ENCODE measurements at places on chromosomes 16 and 17.

DNA sequence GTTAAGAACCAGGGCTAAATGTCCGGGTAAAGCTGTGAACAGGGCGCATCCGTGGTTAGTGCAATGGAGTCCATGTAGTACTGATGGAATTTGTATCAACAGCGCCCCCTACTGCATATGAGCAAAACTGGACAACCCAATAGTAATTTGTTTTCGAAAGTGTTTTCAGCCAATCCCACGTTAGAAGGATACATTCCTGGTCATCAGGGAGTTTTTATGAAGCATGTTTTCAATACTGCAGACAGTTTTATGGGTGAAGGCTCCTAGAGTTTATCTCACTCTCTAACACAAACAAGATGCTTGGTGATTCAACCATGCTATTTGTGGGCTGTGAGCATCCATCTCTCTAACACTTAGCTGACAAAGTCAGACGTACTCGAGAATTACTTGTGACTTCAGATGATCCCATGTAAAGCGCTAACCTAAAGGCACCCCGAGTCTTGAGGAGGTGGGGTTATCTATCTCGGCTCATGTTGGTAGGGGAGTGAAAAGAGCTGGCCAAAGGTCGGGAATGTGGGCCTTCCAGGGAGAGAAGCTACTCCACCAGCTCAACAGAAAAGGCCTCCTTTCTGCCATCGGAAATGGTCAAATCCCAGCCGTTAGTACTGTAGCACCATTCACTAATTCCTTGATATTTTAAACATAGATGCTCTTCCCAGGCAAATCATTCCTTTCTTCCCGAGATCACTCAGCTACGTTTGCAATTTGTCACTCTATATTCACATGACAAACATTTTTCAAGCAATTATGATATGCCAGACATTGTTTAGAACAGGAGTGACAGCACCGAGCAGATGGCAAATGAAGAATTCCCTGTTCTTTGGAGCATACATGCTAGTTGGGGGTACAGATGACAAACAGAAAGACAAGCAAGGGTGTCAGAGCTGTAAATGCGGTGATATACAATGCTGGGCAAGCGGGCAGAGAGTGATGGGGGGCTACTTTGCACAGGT lies 46.9 kb upstream of the HNF1B start:
- peak; percentile 58 for ATAC-seq

GRCh38 chr17:62929320-62929719 lies 36.7 kb upstream of the TANC2 start:
- ATAC-seq: no peak

- no peak for ATAC-seq
Observed at GRCh38 chr17:45951941-45952340, 47.1 kb upstream of the STH start.

- ATAC-seq: no peak
Observed at GRCh38 chr17:82358465-82359350, at the start of gene TEX19. Gene TEX19, plus strand, starts transcription at chr17:82359247. Its CDS starts 2,904 bp downstream, at chr17:82362151.

GRCh38 chr17:40912486-40913210 lies 24.8 kb downstream of the KRT23 start:
- ATAC-seq: no peak

DNA sequence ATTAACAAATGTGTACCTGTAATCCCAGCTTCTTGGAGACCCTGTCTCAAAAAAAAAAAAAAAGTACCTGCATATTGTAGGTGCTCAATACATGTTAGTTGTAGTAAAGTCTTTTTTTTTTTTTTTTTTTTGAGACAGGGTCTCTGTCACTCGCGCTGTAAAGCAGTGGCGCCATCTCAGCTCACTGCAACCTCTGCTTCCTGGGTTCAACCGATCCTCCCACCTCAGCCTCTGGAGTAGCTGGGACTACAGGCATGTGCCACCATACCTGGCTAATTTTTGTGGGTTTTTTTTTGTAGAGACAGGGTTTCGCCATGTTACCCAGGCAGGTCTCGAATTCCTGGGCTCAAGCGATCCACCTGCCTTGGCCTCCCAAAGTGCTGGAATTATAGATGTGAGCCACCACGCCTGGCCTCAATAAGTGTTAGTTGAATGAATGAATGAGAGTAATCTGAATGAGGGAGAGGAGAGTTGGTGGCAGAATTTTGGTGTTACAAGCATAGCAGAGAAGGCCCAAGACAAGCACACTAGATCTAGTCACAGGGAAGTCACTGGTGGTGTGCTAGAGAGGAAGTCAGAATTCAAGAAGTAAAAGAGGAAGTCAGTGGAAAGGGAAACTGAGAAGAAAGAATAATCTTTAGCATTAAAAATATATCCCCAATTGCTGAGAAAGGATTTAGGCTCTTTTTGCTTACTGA lies 9.4 kb upstream of the MYL4 start:
- no peak for ATAC-seq

- peak; percentile 63 for ATAC-seq
Observed at GRCh38 chr17:4899341-4900230, at the start of gene C17orf107. Gene C17orf107, plus strand, starts transcription at chr17:4899536. Its CDS starts 227 bp downstream, at chr17:4899763.

DNA sequence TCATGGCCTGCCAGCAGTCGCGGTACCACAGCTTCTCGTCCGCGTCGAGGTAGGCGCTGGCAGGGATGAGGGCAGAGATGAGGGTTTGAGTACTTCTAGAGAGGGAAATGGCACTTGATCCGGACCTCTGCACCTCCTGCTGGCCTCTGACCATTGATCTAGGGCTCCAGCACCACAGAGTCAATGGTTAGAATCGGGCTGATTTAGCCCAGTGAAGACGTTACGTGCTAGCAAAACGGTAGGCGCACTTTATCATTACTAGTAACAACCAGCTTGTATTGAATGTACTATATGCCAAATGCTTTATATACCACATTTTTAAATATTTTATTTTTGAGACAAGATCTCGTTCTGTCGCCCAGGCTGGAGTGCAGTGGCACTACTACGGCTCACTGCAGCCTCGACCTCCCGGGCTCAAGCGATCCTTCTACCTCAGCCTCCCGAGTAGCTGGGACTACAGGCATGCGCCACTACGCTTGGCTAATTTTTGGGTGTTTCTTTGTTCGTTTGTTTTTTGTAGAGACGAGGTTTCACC lies 526 bp downstream of the TSNAXIP1 start:
- no peak for ATAC-seq

GRCh38 chr17:59521465-59522126 lies 43.8 kb upstream of the DHX40 start:
- peak; percentile 72 for ATAC-seq

GRCh38 chr16:81601601-81602255 lies 157.1 kb downstream of the CMIP start:
- no peak for ATAC-seq

GRCh38 chr16:50280932-50281331 lies 14.6 kb downstream of the ADCY7 start:
- ATAC-seq: no peak

- ATAC-seq: no peak
Observed at GRCh38 chr17:45222289-45222995, 757 bp downstream of the FMNL1 start.

DNA sequence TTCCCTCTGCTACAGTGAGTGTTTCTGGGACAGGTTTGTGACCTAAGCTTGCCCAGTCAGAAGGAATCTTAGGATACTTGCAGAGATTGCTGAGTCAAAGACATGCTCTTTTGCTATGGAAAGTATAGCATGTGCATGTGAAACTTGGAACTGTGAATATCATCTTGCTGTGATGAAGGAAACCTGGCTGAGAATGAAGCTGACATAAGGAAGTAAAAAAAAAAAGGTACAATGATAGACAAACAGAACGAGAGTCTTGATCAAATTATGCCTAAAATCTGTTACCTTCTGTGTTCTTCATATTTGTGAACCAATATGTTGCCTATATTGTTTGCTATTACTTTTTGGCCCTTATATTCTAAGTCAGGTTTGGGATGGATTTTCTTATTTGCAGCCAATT lies 525.7 kb downstream of the NPIPA7 start:
- no peak for ATAC-seq

DNA sequence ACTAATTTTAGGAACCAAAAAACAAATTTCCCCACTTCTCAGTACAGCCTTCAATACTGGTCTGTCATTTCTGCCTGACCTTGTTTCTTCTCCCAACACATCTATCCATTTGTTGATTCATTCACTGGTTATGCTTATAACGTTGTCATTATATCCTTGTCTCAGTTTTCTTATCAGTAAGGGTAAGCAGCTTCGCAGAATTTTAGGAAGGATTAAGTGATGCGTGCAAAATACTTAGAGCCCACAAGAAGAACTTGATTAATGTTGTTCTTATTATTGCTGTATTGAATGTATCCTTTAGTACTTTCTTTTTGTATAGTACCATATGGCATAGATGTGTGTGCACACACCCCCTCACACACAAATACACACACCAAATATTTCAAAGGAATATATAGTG lies 403.5 kb upstream of the HSBP1 start:
- no peak for ATAC-seq

GRCh38 chr17:61461967-61462718 lies 9.9 kb downstream of the TBX4 start:
- ATAC-seq: no peak

DNA sequence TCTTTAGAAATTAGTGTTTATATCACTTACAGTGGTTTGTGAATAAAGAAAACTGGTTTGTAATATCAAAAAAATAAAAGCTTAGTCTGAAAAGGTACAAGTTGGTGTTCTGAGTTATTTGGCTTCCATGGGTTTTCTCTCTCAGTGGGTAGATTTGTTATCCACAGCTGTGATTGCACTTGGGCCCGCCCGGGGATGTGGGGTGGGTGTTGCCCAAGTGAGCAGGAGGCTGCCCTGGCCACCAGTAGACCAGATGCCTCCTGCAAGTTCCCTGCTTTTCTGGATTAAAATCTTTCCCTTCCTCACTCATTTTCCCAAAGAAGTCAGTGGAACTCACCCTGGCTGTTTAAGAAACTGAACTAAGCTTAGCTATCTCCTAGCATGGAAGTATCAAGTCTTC lies 380.6 kb downstream of the RBFOX1 start:
- no peak for ATAC-seq

GRCh38 chr17:79022507-79022991 lies 1.4 kb upstream of the C1QTNF1 start:
- ATAC-seq: no peak

- no peak for ATAC-seq
Observed at GRCh38 chr17:34076743-34077631, 178.1 kb upstream of the CCL2 start.

DNA sequence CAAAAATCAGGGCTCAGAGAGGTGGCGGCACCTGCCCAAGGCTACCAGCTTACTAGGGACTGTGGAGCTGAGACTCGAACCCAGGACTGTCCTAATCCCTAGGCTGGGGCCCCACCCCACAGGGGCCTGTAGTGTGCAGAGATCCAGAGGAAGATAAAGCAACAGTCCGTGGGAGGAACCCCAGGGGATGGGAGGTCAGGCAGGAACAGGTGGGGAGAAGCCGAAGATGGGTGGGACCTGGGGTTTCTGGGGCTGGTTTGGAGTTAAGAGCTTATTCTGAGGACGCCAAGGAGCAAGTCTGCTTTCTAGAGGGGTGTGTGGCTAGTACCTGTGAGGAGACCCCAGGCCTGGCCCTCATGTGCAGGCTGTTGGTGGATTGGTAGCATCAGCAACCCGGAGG lies 14.9 kb downstream of the C16orf74 start:
- ATAC-seq: no peak

- ATAC-seq: no peak
Observed at GRCh38 chr17:49016775-49017463, 19.7 kb downstream of the IGF2BP1 start.

DNA sequence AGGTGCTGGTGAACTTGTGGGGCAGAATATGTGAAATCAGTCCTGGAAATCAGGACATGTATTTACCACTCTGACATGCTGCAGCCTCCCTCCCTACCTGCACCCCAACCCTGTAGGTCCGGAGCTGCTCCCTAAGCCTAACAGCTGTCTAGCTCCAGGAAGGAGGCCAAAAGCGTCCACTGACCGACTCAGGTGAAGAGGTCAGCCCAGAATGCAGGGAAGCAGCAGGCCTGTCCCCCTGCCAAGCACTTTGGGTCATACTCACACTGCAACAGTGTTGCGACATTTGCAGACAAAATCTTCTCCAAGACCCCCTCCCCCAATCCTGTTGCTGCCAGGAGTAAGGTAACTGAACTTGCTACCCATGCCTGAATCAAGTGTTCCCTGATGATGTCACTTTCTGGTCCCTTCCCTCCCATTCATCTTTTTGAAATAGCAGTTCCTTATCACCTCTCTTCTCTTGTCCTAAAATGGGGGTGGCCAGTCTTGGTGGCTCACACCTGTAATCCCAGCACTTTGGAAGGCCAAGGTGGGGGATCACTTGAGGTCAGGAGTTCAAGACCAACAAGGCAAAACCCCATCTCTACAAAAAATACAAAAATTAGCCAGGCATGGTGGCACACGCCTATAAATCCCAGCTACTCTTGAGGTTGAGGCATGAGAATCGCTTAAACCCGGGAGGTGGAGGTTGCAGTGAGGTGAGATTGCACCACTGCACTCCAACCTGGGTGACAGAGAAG lies 1.3 kb upstream of the ACLY start:
- no peak for ATAC-seq

- ATAC-seq: no peak
Observed at GRCh38 chr16:55454861-55455260, 24.1 kb upstream of the MMP2 start.

DNA sequence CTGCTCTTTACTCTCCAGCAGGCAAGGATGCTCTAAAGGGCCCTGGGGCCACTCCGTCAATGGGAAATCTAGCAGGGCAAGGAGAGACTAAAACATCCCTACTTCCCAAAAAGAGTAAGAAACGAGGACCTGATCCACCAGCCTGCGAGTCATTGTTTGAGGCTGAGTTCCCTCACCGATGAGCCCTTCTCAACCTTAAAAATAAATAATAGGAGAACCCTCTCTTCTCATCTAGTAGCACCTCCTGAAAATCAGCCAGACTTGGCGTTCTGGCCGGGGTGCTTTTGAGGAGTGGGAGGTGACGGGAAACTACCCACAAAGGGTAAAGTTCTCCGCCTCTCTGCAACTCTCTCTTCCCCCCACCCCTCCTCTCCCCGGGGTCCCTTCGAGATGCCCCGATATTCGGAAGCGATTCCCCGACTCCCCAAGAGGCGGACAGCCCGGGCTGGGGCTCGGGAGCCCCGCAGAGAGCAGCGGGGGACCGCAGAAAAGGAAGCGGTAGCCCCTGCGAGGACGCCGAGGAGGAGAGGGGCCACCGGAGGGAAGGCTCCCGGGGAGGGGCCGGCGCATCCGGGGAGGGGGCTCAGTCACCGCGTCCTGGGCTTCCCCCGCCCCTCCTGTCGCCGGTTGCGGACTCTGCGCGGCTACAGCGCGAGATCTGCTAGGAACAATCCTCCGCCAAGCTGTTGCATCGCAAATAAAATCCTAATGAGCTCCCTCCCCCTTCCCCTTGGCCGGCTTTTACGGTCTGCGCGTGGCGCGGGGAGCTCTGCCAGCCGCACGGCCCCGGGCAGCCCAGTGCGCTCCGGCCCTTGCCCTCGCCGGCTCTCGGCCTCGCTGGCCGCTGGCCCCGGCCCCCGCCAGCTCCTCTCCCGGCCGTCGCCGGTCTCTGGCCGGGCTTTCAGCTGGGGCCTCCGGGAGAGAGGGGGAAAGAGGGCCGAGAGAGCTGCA lies 1.3 kb downstream of the HOXB9 start:
- ATAC-seq: peak; percentile 19

DNA sequence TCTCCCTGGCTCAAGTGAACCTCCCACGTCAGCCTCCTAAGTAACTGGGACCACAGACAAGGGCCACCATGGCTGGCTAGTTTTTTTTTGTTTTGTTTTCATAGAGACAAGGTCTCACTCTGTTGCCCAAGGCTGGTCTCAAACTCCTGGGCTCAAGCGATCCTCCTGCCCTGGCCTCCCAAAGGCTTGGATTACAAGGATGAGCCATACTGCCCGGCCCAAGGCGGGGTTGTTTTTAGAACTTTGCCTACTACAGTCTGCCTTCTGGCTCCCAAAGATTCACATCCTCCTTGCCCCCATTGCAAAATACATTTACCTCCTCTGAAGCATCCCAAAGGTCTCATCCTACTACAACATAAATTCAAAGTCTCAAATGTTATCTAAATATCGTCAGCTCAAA lies 49.5 kb upstream of the PHOSPHO1 start:
- ATAC-seq: no peak

Data from esophagus mucosa (tissue), 1 donor.